ENCODE measurements at places on chromosomes 7 and 10. TPM values are rescaled to one million over a fixed set of nuclear protein-coding genes. Genes with fewer than 3 reads are reported as not detected.

Gene AMZ1
- 0.23 TPM for total RNA-seq

Gene NPSR1
- not detected for total RNA-seq

Gene AGAP6
- total RNA-seq: 27.7 TPM

Gene ABCB1
- total RNA-seq: 17.6 TPM
